Kidney epithelial cell (primary cell): ENCODE measurements at places on chromosomes 5 and 9. TPM values are rescaled to one million over a fixed set of nuclear protein-coding genes. Genes with fewer than 3 reads are reported as not detected.

DNA sequence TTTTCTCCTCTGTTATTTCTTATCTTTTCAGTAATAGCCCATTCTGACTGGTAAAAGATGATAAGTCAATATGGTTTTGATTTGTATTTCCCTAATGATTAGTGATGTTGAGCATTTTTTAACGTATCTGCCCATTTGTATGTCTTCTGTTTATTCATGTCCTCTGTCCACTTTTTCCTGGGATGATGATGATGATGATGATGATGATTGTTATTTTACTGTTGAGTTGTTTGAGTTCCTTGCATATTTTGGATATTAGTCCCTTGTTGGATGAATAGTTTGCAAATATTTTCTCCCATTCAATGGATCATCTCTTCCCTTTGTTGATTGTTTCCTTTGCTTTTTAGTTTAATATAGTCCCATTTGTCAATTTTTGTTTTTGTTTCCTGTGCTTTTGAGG lies 27.0 kb downstream of the UTP15 start:
- DNase-seq = no peak

GRCh38 chr9:72596451-72597180 lies 75.2 kb downstream of the TMC1 start:
- no peak for DNase-seq

GRCh38 chr5:111163000-111163399 lies 61.2 kb upstream of the CAMK4 start:
- no peak for DNase-seq

KCNV2 gene
- total RNA-seq = not detected in 2 replicates

IFNA21 gene
- not detected in 2 replicates for total RNA-seq

GRCh38 chr5:139787568-139788293 lies 7.9 kb upstream of the PSD2 start:
- no peak for DNase-seq

GRCh38 chr9:100379862-100380261 lies 27.1 kb upstream of the TEX10 start:
- DNase-seq = peak; percentile 7

SELENOP gene
- total RNA-seq = 14.1 and 17.3 TPM in 2 replicates

DNA sequence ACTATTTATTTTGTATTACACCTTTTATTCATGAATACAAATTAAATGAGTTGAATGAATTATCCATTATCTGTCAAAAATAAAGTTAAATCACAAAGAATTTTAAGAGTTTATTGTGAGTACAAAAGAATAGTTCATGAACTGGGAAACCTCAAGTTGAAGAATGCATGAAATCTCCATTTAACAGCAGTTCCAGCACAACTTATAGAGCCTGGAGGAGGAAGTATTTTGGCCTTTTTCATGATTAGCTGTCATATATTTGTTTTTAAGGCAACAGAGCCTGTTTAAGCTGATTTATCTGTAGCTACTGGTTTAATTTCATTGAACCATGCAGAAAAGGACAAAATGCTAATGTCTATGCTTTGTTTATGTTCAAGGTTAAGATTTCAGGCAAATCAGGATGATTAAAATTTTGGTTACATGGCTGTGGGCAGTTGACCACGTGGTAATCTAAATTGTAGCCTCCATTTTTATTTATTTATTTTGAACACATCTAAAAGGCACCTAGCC lies 12.2 kb downstream of the SPINK1 start:
- no peak for DNase-seq

DNA sequence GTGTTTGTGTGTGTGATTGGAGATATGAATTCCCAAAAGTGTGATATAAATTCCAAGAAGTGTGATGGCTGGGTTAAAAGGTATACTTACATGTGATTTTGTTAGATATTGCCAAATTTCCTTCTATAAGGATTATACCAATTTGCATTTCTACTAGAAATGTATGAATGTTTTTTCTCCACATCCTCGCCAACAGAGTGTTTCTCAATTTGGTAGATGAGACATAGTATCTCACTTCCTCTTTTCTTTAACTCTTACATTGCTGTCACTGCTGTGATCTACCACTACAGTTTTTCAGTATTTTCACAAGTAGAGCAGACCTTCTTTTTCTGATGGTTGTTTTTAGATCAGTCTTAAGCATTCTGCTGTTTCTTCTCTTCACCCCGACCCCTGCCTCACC lies 111.3 kb downstream of the FER start:
- no peak for DNase-seq

- no peak for DNase-seq
These were observed 24.1 kb upstream of the DMAC1 start for GRCh38 chr9:7823651-7824050.

NPR2 gene
- 35.9 and 39.8 TPM in 2 replicates for total RNA-seq

- no peak for DNase-seq
These were observed 76.3 kb upstream of the SEMA6A start for GRCh38 chr5:116650964-116651363.
